ENCODE measurements at places on chromosomes 13 and 19. TPM values are rescaled to one million over a fixed set of nuclear protein-coding genes. Genes with fewer than 3 reads are reported as not detected.

Gene IFNL1
- total RNA-seq: not detected

Gene SEMA6B
- total RNA-seq: 0.50 TPM

Gene MAP4K1
- total RNA-seq: 0.58 TPM

Gene APOC1
- 0.58 TPM for total RNA-seq

Gene CGB1
- total RNA-seq: not detected
